ENCODE measurements at places on chromosomes 3 and 15.
A peak's percentile ranks its signal among the peaks of the same experiment; 100 is the strongest.

GRCh38 chr3:129650256-129650872 lies 43.9 kb upstream of the PLXND1 start:
- peak; percentile 81 for DNase-seq

DNA sequence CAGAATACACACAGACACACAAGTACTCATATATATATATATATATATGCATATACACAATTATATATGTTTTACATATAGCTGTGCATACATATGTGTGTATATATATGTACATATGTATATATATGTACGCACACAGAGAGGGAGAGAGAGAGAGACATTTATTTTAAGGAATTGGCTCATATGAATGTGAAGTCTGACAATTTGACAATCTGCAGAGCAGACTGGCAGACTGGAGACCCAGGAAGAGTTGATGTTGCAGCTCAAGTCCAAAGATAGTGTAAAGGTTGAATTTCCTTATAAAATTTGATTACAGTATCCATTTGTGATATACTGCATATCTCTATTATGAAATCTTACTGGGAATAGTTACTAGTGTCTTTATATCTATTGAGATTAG lies 1330.3 kb upstream of the CADM2 start:
- no peak for DNase-seq

DNA sequence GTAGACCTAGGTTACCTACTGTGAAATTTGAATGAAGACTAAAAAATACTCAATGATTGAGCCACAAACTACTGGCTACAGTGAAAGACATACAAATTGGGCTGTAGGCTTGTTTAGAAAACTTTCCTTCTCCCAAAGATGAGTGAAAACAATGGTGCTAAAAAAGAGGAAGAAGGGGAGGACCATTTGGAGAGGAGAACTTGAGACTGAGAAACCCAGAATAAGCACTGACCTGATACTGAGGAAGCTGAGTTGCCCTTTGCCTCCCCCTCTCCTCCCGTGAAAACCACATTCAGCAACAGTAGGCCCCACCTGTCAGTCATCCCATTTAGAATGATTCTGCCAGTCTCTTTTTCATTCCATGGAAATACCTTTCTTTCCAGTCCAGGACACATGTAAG lies 484.0 kb upstream of the TGFBR2 start:
- DNase-seq, result no peak

- peak; percentile 84 for DNase-seq
Measured at GRCh38 chr3:27216955-27217552, 152.1 kb downstream of the NEK10 start.

- DNase-seq, result no peak
Measured at GRCh38 chr3:38561746-38562466, 65.8 kb downstream of the EXOG start.

DNA sequence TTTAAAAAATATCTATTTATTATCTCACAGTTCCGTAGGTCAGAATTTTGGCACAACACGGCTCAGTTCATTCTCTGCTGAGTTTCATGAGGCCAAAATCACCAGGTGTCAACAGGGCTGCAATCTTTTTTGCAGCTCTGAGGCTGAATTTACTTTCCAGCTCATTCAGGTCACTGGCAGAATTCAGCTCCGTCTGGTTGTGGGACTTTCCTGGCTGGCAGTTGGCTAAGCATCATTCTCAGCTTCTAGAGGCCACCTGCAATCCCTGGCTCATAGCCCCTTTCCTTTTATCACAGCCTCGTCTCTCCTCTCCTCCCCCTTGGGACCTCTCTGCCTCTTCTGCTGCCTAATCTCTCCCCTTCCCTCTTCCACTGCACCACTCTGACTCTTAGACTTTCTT lies 174.0 kb upstream of the WNT5A start:
- DNase-seq, result no peak

- peak; percentile 47 for DNase-seq
Measured at GRCh38 chr15:29285386-29285785, 15.8 kb upstream of the NSMCE3 start.
